ENCODE measurements at places on chromosomes 6 and 20.

DNA sequence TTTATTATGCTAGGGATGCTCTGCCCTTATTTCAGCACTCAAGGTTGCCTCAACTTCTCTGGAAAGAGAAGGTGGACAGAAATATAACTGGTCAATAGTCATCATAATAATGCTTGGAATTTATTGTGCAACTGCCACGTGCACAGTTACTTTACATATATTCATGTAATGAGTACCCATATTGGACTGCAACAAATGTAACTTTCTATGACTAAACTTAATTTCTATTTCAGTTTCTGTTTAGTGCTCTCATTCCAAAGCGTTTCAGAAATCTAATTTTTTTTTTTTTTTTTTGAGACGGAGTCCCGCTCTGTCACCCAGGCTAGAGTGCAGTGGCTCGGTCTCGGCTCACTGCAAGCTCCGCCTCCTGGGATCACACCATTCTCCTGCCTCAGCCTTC, 28.3 kb upstream of the CD83 start:
- DNase-seq = no peak

- no peak for DNase-seq
These were observed 4.4 kb upstream of the C6orf163 start for GRCh38 chr6:87340230-87340629.

- DNase-seq = no peak
These were observed 61.2 kb downstream of the LAMA4 start for GRCh38 chr6:112193117-112193516.

GRCh38 chr6:105487040-105487790, 84.3 kb upstream of the PREP start:
- DNase-seq = no peak

GRCh38 chr20:49981218-49982071, 1.3 kb upstream of the SNAI1 start:
- DNase-seq = no peak

- DNase-seq = no peak
These were observed 132.1 kb upstream of the KCNG1 start for GRCh38 chr20:51154708-51155690.

DNA sequence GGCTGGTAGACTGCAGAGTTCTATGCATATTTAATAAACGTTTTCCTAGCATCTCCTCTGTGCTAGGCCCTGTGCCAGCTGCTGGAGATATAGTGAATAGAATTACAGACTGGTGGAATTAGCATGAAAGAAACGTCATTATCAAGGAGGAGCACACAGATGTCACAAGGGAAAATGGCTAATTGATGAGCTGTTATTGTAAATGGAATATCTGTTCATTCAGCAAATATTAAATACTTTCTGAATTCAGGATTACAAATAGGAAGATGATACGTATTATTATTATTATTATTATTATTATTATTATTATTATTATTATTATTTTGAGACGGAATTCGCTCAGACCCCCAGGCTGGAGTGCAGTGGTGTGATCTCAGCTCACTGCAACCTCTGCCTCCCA, 1.2 kb downstream of the AAR2 start:
- DNase-seq = no peak

DNA sequence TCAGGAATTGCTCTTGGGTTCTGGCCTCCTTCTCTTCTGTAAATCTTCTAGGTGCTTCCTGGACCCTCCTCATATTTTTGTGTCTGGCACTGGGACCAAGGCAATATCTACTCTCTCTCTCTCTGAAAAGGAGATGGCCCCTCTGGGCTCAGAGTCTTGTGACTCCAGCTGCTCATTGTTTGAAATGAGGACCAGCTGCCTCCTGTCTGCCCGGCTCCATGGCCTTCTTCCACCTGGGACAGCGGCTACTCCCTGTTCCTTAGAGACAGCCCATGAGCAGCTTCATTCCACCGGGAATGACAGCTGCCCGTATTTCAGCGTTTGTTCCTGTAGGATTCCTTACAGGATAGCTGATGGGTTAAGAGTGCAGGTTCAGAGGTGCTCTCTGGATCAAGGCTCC, 2.9 kb downstream of the TGM3 start:
- DNase-seq = no peak

DNA sequence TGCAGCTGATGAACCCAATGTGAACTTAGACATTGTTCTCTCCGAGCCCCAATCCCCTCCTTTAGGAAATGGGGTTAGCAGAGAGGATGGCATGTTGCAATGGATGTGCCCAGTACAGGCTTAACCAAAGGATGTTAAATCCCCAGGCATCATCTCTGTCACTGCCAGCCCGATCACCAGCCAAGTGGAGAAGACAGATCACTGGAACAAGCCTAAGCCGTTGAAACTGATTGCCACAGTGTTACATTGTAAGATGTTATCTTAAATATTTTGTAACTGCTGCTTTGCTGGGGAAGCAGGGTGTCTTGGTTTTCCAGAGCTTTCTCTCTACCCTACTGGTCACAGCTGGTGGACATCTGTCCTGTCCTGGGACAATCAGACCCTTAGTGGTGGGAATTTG, 783.4 kb upstream of the CHD6 start:
- no peak for DNase-seq

DNA sequence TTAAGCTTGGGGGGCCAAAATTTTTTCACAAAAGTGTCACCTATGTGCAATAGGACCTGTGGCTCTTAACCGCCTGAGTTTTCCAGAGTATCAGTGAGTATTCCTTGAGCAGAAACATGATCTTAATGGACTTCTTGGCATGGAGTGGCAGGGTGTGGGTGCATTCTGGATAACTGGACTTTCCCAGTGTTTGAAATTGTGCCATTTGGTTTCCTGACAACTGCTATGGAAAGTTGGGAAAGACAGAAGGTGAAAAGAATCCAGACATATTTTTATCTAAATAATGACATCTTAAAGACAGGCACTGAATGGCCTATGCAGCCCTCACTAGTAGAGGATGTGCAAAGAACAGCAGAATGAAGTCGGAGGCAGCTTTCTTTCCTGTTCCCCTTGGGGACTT, 34.3 kb upstream of the ADTRP start:
- DNase-seq = no peak

DNA sequence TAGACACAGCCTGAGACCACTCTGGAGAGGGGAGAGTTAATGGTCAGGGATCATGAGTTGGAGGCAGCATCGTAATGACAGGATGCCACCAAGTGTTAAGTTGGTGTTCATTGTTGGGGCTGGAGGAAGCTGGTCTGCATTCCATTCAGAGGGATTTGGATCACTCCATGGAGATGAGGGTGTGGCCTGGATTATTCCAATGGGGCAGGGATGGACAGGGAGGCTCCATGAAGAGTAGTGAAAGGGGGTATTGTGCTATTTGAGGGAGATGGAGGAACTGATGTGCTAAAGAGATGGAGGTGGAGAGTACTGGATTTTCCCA, 1.1 kb downstream of the SAPCD1 start:
- no peak for DNase-seq

- no peak for DNase-seq
These were observed 108.7 kb downstream of the SLC24A3 start for GRCh38 chr20:19321176-19321575.

DNA sequence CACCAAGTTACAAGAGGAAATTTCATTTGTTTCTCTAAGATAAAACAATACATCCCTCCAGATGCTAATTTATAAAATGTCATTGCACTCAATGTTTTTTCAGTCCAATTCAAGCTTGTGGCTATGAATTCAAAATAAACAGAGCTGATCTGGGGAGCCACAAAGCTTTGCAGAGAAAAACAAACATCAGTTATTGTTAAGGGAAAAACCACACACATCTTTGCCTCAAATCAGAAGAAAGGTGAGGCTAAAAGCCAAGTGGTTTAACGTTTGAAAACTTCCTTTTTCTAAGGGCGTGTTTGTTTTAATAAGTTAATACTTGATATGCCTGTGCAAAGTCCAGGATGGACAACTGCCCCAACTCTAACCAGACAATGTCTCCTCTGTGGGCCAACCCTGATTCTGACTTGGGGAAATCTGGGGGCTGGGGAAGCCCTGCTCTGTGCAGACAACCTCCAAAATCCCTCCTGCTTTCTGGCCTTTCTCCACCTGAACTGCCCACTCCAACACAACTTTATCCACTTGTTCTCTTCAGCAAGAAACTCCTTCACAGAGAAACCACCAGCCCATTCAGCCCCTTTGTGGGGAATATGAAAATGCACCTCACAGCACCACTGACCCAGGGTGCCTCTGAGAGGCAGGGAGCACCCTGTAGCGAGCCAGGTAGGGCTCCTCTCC, 44.6 kb upstream of the NT5E start:
- no peak for DNase-seq

- DNase-seq = no peak
These were observed 26.2 kb downstream of the ATXN1 start for GRCh38 chr6:16735014-16735413.

- DNase-seq = no peak
These were observed 3.7 kb downstream of the SAPCD1 start for GRCh38 chr6:31765910-31766794.

- DNase-seq = no peak
These were observed 128.0 kb upstream of the NT5E start for GRCh38 chr6:85321906-85322305.

- DNase-seq = no peak
These were observed 25.8 kb upstream of the IBTK start for GRCh38 chr6:82273295-82273694.

GRCh38 chr6:166490671-166491500, 95.6 kb downstream of the RAMACL start:
- no peak for DNase-seq

GRCh38 chr20:31922181-31922580, 29.7 kb downstream of the PDRG1 start:
- DNase-seq = no peak

DNA sequence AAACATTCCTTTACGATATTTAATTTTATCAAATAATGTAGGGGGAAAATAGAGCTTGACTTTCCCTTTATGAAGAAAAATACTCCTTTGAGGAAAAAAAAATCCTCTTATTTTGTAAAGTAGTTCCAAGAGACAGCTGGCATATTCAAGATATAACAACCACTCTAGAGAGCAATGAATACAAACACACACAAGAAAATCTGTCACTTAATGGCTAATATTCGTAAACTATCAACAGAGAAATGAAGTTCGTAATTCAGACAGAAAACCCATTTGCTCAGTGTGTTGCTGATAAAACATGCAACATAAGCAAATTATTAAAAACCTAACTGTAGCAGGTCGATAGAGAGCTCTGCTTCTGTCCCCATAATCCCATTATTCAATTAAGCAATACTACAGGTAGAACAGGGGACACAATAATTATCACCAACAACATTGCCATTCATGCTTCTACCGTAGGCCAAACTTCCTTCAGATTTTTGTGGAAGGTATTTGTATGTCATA, 714.4 kb upstream of the MARCKS start:
- no peak for DNase-seq

GRCh38 chr20:8244637-8245036, 112.6 kb downstream of the PLCB1 start:
- no peak for DNase-seq

DNA sequence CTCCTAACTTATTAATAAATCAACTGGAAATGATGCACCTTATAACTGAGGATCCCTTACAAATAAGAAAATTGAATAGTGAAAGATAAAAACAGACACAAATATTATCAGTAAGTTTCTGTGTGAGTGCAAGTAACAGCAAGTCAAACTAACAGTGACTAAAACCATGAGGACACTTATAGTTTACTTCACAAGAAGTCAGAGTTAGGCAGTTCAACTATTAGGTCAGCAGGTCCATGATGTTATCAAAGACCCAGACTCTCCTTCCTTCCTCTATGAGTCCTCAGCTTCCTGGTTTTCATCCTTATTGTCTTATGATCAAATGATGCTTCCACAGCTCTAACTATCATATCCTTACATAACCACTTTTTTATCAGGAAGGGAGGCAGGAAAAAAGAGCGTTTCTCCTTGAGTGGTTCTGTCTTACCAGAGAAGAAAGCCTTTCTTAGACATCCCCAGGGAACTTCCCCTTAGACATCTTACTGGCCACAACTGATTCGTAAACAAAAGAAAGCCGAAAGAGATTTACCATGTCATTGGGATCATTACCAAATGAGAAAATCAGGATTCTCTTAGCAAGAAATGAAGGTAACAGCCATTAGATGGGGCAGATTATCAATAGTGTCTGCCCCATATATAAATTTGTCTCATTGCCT, 114.3 kb upstream of the LRFN2 start:
- DNase-seq = no peak

DNA sequence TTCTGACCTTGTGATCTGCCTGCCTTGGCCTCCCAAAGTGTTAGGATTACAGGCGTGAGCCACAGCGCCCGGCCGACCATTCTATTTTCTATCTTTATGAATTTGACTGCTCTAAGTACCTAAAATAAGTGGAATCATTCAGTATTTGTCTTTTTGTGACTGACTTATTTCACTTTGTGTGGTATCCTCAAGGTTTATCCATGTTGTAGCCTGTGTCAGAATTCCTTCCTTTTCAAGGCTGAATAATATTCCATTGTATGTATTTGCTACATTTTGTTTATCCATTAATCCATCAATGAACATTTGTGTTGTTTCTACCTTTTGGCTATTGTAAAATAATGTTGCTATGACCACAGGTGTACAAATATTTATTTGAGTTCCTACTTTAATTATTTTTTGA, 4.9 kb upstream of the TJAP1 start:
- no peak for DNase-seq

DNA sequence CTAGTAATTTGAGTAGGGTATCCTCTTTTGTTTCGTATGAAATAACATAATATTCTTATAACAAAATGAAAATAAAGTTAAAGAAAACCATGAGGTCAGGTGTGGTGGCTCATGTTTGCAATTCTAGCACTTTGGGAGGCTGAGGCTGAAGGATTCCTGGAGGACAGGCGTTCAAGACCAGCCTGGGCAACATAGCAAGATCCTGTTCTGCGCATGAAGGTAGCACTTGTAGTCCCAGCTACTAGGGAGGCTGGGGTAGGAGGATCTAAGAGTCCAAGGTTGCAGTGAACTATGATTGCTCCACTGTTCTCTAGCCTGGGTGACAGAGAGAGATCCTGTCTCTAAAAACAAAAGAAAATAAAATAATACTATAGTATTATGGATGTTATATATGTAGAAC, 145.6 kb downstream of the PDSS2 start:
- no peak for DNase-seq
